ENCODE measurements at places on chromosomes 6 and 20.

- DNase-seq: no peak
Measured at GRCh38 chr6:156613996-156614395, 163.2 kb upstream of the ARID1B start.

DNA sequence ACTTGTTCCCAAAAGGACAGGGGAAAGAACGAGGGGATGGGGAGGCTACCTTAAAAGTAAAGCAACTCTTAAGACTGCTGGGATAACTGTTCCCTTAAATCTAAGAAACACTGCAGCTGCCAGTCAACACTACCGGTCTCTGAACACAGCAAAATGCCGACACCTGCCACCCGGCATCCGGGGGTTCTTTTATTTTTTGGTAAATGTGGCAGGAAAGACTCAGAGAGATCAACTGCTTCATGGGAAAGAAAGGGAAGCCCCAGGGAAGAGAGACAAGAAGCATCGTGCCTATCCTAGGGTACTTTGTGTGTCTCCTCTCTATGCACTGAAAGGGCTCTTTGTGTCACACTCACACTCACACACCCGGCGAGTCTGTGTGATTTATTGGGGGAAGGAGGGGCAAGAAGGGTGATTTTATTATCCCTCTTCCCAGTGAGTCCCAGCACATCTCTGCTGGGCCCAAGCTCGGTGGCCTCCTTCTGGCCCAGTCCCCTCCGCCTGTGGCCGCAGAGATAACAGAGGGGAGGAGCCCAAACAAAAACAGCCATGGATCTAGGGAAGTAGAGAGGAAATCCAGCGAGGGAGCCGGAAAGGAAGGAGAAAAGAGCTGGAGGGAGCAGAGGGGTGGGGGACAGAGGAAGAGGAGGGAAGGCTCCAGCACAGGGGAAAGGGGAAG, 1.4 kb downstream of the FYN start:
- DNase-seq: peak; percentile 38

- peak; percentile 25 for DNase-seq
Measured at GRCh38 chr20:11274141-11274594, 600.4 kb upstream of the JAG1 start.

GRCh38 chr6:88662163-88662580, 301.2 kb downstream of the RNGTT start:
- DNase-seq: no peak

GRCh38 chr6:113854531-113855499, 2.3 kb upstream of the MARCKS start:
- peak; percentile 72 for DNase-seq

DNA sequence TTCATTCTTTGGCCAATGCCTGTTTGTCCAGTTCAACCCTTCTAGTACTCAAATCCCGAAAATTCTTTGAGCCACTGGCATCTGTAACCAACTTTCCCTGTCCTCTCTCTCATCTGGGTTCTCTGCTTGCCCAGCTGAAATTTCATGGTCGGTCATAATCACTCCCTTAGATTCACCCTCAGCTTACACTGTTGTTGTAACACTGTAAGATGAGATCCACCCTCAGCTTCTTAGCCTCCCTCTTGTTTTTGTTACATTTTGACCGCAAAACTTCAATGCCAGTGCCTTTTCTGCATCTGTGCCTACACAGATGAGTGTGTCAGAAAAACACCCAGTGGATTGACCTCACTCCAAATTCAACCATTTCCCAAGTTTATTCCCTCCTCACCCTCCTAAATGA, 291.1 kb upstream of the AGPAT4 start:
- DNase-seq: no peak

- no peak for DNase-seq
Measured at GRCh38 chr6:35664945-35665344, 23.8 kb downstream of the FKBP5 start.

Data from left cardiac atrium (tissue), 4 donors.